ENCODE measurements at places on chromosomes 13 and 19. TPM values are rescaled to one million over a fixed set of nuclear protein-coding genes. Genes with fewer than 3 reads are reported as not detected.
A peak's percentile ranks its signal among the peaks of the same experiment; 100 is the strongest.

DNA sequence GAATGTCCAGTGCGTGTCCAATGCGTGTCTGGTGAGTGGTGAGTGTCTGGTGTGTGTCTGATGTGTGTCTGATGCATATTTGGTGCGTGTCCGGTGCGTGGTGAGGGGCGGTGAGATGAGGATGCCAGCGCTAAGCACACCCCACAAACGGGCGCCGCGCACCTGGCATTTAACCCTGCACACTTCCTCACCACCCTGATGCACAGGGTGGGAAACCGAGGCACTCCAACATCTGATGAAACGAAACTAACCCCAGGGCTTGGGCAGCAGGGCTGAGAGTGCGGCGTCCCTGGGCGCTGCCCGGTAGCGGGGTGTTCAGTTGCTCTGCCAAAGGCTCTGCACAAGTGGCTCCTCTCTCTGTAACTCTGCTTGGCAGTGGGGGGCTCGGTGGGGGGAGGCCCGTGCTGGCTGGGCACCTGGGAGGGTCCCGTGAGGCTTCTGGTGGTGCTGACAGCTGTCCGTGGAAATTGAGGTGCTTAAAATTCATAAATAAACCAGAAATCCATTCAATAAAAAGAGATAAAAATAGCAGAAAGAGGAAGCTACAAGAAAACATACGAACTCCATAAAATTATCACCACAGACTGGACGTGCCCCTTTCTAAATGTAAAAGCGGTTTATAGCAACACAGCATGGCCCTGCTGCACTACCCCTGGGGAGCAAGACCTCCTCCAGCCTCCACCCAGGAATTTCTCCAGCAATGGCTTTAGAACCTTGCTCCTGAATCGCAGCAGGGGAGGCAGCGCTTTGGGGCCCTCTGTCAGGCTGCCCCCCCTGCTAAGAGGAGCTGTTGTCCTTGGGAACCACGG lies 76.0 kb downstream of the RASA3 start:
- no peak for DNase-seq

GRCh38 chr19:23263870-23264590 lies 13.8 kb upstream of the ZNF724 start:
- DNase-seq = no peak

- DNase-seq = peak; percentile 5
Measured at GRCh38 chr13:94967183-94968039, 255.1 kb upstream of the SOX21 start.

- DNase-seq = no peak
Measured at GRCh38 chr13:113061796-113062425, 43.7 kb upstream of the F7 start.

DNA sequence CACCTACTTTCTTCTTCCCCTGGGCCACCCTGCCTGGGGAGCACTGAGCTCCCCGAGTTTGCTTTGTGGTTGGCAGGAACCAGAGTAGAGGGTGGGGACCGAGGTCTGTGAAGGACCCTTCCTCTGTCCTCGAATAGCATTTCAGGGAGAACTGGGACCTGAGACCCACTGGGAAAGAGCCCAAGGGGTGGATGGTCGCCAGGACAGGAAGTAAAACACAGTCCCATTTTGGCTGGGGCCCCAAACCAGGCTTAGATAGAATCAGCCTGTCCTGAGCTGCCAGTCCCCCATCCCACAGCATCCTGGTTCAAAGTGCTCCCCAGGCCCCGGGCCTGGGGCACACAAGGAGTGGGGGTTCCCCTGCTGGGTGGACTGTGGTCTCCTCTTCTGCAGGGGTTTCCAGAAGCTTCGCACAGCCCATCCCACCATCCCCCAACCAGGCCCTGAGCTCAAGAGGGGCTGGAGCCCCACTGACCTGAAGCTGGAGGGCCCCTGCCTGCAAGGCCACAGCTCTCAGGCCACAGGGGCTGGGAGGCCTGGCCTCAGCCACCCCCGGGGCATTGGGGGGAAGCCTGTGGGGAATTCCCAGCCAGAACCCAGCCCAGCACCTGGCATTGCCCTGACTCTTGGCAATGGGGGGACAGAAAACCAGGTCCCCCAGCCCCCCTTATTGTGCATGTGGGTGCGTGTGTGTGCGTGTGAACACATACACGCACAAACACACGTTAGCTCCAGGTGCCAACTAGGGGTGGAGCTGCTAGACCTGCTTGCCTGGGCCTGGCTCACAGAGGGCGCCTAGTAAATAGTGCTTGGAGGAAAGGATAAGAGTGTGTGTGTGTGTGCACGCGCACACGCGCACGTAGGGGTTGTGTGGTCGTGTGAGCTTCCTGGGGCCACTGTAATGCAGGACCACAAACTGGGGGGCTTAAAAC lies 995 bp upstream of the MKNK2 start:
- DNase-seq = no peak

GRCh38 chr19:41367848-41368301 lies 3.9 kb upstream of the B9D2 start:
- peak; percentile 93 for DNase-seq

GRCh38 chr19:46493236-46494145 lies 2.2 kb downstream of the PNMA8B start:
- no peak for DNase-seq

DNA sequence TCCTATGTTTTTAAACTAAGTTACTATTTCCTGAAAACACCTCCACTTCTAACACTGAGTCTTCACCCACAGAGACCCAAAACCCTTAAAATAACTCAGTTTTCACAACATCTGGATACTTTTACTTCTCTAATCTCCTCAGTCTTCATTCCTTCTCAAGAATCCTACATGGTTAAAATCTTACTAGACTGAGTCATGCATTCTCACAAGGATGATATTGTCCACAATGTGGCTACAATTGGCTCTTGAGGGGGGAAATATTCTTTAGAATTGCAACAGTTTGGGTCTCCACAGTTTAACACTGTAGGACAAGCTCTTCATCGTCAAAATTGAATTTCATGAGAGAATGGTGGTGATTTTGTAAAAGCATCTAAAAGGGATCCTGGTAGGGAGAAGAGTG lies 397.1 kb downstream of the SLITRK5 start:
- no peak for DNase-seq

DNA sequence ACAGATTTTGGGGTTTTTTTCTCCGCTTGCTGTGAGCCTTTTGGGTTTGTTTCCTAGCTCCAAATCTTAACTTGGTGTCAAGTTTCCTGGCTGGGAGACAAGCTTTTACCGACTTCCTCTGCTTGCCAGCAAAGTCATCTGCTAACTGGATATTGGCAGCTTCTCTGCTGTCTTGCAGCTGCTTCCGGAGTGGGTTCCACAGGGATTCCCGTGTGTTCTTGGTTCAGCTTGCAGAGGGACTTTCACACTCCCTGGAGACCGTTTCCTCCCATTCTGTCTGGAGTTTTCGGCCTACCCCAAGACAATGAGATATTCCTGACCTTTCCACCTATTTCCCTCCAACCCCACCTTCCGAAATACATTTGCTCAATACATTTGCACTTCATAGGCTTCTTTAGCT lies 2.2 kb upstream of the COLGALT1 start:
- no peak for DNase-seq

DNA sequence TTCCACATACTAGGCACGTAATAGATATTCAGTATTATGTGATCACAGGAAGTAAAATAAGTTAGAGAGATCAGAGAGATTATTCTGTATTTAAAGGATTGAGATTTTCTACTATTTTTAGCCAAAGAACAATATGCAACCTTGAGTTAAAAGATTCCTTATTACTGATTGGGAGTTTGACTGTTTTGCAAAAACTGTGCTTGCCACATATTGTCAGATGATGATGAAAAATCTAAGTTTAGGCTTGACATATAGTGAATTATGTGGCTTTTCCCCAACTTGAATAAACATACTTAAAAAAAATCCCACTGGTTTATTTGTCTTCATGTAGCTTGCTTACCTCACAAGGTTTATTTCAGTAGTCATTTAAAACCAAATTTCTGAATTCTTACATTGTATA lies 194.4 kb downstream of the KCNRG start:
- no peak for DNase-seq

GRCh38 chr13:94128430-94128829 lies 351.1 kb downstream of the DCT start:
- peak; percentile 83 for DNase-seq

DNA sequence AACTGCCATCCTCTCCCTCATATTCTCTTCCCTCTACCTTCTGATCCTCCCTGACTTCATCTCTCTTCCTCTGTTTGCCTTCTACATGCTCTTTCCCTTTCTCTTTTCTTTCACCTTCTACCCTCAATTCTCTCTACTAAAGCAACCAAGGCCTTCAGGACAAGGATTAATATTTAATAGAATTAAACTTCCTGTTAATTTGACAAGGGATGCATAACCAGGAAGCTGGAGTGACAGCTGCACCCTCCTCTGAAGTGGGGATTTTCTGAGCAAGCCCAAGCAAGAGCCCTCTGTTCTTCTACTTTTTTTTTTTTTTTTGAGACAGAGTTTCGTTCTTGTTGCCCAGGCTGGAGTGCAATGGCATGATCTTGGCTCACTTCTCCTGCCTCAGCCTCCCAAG lies 63.4 kb upstream of the MED4 start:
- peak; percentile 73 for DNase-seq

- no peak for DNase-seq
Measured at GRCh38 chr13:98752467-98753290, at the start of gene SLC15A1. SLC15A1 (minus strand) TSS chr13:98752672; CDS start chr13:98752598, 74 bp downstream.

DNA sequence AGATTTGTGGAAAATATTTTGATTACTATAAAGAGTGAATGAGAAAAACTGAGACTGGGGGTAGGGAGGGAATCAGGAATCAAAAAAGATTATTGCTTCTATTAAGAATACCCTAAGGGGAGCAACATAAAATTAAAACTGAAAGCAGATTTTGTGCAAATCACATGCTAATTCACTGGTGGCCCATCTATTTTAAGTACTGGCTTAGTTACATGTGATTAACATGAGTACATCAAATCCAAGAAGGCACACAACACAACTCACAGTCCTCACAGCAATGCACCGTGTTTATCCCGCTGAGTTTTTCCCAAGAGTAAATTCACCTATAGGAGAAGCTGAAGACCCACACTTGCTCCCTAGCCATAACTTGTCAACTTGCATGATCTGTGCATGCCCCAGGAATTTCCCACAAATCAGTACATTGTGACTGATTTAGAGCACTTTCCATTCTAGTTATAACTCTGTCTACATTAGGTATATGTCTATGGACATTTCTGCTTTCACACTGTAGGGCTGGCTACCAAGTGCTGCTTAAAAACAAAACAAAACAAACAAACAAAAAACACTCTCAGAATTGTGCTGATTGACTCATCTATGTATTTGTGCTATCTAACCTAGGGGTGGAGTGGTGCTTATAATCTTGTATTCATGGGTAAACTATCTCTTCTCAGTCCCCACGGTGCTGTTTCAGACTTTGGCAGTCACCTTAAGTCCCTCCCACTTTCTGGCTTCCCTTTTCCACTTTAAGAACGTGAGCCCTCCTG lies 24.3 kb downstream of the AMER2 start:
- DNase-seq = no peak

DNA sequence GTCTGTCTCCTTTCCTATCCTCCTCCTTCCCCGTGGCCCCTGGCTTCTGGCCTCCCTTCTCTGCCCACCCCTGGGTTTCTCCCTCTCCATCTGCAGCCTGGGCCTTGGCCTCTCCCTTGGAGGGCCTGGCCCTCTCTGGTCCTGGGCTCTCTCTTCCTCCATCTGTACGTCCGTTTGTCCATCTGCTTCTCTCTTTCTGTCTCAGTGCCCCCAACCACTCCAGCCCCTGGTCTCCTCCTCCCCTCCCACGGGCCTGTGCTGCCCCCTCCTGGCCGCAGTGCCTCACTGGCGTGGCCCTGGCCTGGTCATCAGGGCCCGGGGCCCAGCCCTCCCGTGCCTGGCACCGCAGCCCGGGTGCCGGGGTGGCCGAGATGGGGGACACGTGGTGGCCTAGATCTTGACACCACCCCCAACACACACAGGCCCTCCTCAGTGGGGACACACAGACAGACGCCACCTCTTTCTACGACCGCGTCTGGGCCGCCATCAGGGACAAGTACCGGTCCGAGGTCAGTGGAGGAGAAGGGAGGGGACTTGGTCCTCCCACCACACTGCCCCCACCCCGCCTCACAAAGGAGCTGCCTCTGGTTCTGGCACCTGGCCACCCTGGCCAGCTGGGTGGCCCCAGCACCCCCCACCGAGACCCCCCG lies 11.3 kb downstream of the PRKCSH start:
- no peak for DNase-seq

- DNase-seq = peak; percentile 53
Measured at GRCh38 chr13:100235311-100235901, 146.5 kb downstream of the PCCA start.

DNA sequence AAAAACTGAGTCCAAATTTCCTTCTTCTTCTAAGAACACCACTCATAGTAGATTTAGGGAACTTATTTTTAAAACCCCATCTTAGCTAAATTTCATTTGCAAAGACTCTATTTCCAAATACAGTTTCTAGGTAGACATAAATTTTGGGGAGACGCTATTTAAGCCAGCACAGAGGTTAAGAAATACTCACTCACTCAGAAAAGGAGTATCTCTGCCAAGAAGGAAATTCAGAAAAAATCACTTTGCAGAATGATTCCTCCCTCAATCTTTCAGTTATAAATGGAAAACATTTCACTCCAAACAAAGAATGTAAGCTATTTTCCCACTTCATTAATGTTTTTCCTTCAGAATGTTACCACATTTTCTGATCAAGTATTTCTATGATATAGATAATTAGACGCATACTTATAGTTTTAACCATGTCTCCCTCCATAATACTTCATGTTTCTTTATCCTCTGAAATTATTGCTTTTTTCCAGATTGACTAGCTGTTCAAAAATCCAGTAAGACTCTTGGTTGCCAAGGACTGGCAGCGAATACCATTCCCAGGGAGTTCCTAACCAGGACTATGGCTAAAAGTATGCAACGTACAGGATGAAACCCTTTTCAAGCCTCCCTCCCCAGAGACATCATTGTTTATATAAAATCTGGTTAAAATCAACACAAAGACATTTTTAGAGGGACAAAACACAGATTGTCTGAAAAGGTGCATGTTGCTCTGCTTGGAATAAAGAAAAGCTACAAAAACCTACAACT lies 52.5 kb upstream of the RXFP2 start:
- no peak for DNase-seq

DNA sequence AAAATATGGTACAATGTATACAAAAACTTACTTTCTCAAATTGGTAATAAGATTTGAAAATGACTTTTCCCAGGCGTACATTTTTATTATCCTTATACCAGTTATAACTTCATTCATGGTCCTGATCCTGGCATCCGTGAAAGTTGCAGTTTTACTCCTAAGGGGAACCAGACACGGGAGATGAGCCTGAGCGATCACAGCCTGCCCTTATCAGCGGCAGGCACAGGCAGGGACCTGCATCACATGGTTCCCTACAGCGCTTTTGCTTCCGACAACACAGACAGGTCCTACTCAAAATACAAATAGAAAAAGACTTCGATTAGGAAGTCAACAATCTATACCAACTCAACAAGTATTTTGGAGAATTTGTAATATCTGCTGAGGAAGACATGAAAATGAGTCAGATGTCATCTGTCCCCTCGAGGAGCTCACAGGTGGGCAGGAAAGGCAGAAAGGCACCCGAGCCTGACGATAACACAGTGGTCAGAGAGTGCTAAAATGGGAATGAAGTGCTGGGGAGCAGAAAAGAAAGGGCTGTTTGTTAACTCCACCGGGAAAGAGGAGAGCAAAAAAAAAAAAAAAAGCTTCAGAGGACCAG lies 93.4 kb downstream of the ABCC4 start:
- DNase-seq = no peak

The RNF225 gene
- not detected for total RNA-seq

The POLR1G gene
- total RNA-seq = 33.2 TPM

The ZNF460 gene
- total RNA-seq = 34.3 TPM

The CEACAM4 gene
- not detected for total RNA-seq

The CGB8 gene
- not detected for total RNA-seq

The RFPL4AL1 gene
- total RNA-seq = not detected

The NHLRC3 gene
- total RNA-seq = 17.1 TPM

The KLHL1 gene
- total RNA-seq = not detected

The PABPC3 gene
- not detected for total RNA-seq

The PPM1N gene
- 35.2 TPM for total RNA-seq

The ARRDC5 gene
- total RNA-seq = not detected

The OR7D2 gene
- not detected for total RNA-seq

The GIPC3 gene
- not detected for total RNA-seq
